ENCODE measurements at places on chromosomes 3 and 15. TPM values are rescaled to one million over a fixed set of nuclear protein-coding genes. Genes with fewer than 3 reads are reported as not detected.

Gene CADM2
- 3.7 TPM for total RNA-seq

Gene ARRDC4
- total RNA-seq, result 2.1 TPM

Gene LINGO1
- total RNA-seq, result 93.7 TPM

Gene GOLGA8G
- total RNA-seq, result not detected

Gene SLC6A20
- not detected for total RNA-seq

Gene MYLK
- total RNA-seq, result 4.1 TPM

Gene CDAN1
- 29.5 TPM for total RNA-seq

Gene NPAP1
- total RNA-seq, result not detected

- H3K27ac ChIP-seq, result no peak overlapping the region
- no peaks in the 10 kb centered on the region for H3K27me3 ChIP-seq
- no peak overlapping the region for H3K4me3 ChIP-seq
- no peak for DNase-seq
- no peaks in the 10 kb centered on the region for H3K4me1 ChIP-seq
These were observed 13.7 kb upstream of the ULK4 start for GRCh38 chr3:41975416-41976103.

GRCh38 chr3:50192689-50193141 is 1.3 kb downstream of the GNAT1 start:
- no peak overlapping the region for H3K27ac ChIP-seq
- peak; percentile 63 for DNase-seq
- H3K27me3 ChIP-seq, result peaks cover 15% of the 10 kb centered on the region
- H3K36me3 ChIP-seq, result no peaks in the 10 kb centered on the region
- no peak overlapping the region for H3K4me3 ChIP-seq

DNA sequence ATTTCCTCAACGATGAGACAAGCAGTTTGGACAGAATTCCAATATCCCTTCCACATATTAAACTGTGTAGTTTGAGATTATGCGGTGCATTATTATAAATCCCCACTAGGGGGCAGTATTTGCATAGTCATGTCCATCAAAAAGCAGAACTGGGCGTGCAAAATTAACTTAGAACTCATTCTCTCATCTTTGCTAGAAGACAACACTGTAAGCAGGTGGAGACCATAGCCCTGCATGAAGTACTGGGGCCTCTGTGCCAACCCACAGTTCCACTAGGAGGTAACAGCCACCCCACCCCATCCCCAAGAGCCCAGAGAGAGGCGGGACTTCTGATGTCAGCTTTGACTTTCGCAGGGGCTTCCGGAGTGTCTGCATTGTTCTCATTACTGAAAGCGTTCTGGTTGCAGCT is 106.6 kb upstream of the TMC3 start:
- no peaks in the 10 kb centered on the region for H3K27me3 ChIP-seq
- no peak overlapping the region for H3K4me3 ChIP-seq
- no peaks in the 10 kb centered on the region for H3K36me3 ChIP-seq
- no peaks in the 10 kb centered on the region for H3K4me1 ChIP-seq

DNA sequence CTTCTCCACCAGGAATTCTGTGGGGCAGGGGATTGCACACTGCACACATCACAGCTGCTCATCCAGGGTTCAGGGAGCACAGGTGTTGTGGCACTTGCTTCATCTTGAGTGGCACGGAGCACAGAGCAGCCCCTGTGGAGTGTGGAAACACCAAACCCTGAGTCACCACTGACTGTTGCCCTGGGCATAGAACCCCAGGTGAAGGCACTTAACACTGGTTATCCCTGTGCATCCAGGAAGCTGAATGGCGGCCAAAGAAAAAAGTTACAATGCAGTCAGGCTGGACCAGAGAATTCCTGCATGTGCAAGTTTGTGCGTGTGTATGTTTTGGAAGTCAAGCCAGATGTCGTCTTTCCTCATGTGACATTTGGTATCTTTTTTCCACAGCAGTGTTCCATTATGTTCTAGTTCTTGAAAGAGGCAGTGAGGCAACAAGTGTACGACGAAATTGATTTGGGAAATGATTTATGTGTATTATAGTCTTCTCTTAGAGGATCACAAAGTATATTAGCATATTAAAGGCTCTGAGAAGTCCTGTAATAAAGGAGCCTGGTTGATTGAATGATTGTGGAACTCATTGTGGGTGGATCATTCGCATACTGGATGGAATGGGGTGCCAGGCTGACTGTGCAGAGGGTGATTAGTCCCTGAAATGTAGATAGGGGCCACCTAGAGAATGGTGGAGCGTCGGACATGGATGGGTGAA is 292.3 kb downstream of the TLE3 start:
- no peak overlapping the region for H3K27ac ChIP-seq
- H3K36me3 ChIP-seq, result no peaks in the 10 kb centered on the region
- no peak overlapping the region for H3K4me3 ChIP-seq
- peaks cover 5% of the 10 kb centered on the region for H3K27me3 ChIP-seq
- DNase-seq, result no peak
- H3K4me1 ChIP-seq, result no peaks in the 10 kb centered on the region

DNA sequence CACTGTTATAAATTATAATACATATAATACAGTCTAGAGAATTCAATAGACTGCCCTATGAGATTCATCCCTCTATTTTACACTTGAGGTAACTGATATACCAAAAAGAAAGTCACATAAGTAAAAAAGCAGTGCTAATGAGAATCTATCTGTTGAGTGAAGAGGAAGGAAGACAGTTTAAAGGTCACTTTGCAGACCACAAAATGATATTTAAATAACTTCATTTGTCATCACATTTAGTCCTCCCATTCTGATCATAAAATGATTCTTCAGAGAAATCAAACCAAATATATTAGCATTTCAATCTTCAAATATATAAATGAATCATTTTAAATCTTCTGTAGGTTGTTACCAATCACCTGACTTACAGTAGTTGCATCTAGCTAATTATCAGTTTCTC is 60.5 kb upstream of the CCDC50 start:
- H3K4me3 ChIP-seq, result no peak overlapping the region
- DNase-seq, result no peak
- H3K4me1 ChIP-seq, result no peaks in the 10 kb centered on the region
- no peaks in the 10 kb centered on the region for H3K27me3 ChIP-seq

DNA sequence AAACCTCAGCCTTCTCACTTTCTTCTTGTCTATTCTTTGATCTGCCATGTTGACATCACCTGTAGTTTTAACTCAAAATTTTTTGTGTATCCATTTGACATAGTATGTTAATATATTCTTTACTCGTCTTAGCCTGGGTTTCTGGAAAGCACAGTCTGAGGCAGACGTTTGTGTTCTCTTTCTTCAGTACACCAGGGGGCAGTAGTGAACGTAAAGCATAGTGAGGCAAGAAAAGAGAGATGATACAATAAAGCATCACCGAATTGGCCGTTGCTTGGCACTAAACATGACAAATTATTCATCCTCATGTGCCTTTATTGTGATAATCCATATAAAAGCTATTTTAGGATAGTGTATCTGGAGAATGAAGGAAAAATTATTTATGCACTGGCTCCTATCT is 141.0 kb upstream of the MYRIP start:
- H3K4me1 ChIP-seq, result no peaks in the 10 kb centered on the region
- H3K36me3 ChIP-seq, result no peaks in the 10 kb centered on the region
- no peaks in the 10 kb centered on the region for H3K27me3 ChIP-seq
- peak; percentile 56 for DNase-seq

DNA sequence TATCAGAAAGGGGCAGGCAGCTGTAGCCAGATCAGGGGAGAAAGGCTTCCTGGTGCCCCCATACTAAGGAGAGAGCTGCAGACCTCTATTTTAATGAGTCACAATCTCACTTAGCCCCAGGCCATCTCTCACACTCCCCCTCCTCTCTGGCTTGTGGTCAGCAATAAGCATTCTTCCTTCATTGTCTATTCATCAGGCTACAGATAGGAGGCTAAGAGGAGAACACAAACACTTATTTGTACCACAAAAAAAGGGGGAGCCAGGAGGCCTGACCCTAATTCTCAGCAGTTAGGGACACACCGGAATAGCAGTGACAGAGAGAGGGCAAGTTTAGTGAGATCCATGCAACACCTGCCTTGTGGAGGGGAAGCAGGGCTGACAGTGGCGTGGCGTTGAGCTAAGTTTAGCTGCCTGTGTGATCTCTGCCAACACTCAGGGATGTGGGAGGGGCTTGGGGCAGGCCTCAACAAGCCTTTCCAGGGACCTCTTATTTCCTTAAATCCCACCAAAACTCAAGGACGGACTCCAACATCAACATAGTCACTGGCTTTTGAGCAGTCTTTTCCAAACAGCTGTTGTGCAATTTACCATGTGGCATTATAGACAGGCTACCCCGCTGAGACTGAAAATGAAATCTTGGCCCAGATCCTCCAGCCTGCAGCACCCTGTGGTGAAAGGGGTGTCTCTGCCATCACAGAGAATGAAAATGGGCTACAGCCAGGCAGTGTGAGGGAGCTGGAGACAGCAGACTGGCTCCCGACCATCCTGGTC is 191.9 kb upstream of the TSC22D2 start:
- no peaks in the 10 kb centered on the region for H3K27me3 ChIP-seq
- H3K36me3 ChIP-seq, result no peaks in the 10 kb centered on the region
- peak; percentile 94 for DNase-seq
- no peak overlapping the region for H3K4me3 ChIP-seq
- peaks cover 30% of the 10 kb centered on the region for H3K4me1 ChIP-seq

DNA sequence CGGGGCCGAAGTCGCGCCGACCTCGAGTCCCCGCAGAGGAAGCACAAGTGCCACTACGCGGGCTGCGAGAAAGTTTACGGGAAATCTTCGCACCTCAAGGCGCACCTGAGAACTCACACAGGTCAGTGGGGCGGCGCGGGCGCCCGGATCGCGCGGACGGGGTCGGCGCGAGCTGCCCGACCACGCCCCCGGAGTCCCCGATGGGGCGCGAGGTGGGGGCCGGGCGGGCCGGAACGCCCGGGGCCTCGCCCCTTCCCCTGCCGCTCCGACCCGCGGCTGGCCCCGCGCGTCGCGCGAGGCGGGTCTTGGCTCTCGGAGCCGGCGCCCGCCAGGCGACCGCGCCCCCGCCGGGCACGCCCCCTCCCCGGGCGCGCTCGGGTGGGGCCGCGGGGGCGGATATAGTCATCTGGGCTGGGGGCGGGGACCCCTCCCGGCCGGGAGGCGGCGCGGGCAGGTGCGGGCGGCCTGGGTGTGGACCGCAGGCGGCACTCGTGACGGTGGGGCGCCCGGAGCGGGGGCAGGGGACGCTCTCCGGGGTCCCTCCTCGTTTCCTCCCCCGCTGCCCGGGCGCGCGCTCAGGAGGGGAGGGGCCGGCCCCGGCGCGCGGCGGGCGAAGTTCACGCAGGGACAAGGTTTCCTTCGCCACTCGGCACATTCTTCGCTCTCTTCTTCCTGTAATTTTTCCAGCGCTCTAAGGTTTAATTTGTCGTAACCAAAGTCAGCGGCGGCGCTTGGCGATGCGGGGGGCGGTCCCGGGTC is 1.2 kb downstream of the KLF13 start:
- no peaks in the 10 kb centered on the region for H3K27me3 ChIP-seq
- H3K27ac ChIP-seq, result peak overlapping the region; percentile 83
- peak overlapping the region; percentile 93 for H3K4me3 ChIP-seq
- H3K36me3 ChIP-seq, result no peaks in the 10 kb centered on the region

GRCh38 chr3:184486614-184487013 is 75.0 kb upstream of the EPHB3 start:
- DNase-seq, result peak; percentile 21
- no peak overlapping the region for H3K4me3 ChIP-seq
- no peaks in the 10 kb centered on the region for H3K4me1 ChIP-seq
- H3K36me3 ChIP-seq, result no peaks in the 10 kb centered on the region
- H3K27ac ChIP-seq, result no peak overlapping the region

DNA sequence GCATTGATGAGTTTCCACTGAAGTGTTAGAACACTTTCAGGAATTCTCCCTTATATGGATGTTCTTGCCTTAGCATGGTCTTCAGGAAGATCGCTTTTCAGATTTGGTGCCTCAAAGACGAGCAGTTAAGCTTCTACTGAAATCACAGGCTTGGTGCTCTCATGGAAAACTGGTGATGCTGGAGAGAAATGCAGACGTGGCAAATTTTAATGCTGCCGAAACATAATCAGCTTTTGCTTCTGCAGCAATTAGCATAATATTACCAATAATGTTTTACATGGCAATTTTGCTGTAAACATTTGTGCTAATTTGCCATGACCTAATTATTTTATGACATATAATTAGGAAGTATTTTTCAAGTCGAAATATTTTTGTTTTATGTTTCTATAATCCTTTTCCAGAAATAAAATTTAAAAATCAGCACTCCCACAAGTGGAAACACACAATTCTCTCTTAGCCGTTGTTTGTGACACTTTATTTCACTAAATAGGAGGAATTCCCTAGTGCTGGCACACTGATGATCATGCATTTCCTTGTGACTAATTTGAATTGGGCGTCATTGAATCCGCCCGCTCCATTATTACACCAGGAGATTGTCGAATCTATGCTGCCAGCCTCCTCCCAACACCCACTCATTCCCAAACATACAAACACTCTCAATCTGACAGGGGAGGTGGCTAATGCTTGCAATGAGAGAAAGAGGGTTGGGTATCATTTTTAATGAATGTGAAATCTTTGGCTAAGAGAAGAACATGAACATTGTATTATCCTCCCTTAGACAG is 506.8 kb upstream of the PPP2R3A start:
- H3K27ac ChIP-seq, result no peak overlapping the region
- peaks cover 58% of the 10 kb centered on the region for H3K27me3 ChIP-seq
- no peak for DNase-seq
- no peaks in the 10 kb centered on the region for H3K36me3 ChIP-seq

DNA sequence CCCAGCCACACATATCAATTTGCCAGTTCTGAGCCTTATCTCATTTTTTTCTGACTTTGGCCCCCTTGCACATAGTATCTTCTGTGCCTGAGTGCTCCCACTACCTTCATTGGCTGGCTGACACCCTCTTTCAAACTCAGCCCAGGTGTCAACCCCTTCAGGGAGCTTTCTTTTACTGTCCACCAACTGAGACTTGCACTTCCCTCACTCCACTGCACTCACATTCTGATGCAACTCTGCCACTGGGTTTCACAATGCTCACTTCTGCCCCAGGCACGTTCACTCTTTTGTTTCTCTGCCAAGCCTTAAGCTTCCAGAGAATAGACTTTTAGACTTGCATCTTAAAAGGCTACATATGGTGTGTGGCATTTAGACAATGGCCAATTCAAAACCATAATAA is 101.5 kb upstream of the CBLB start:
- no peak overlapping the region for H3K4me3 ChIP-seq
- no peaks in the 10 kb centered on the region for H3K27me3 ChIP-seq
- no peaks in the 10 kb centered on the region for H3K36me3 ChIP-seq
- H3K27ac ChIP-seq, result peak overlapping the region; percentile 52

GRCh38 chr15:100836501-100836900 is 43.1 kb upstream of the ALDH1A3 start:
- H3K27me3 ChIP-seq, result no peaks in the 10 kb centered on the region
- H3K4me3 ChIP-seq, result no peak overlapping the region
- no peaks in the 10 kb centered on the region for H3K4me1 ChIP-seq
- DNase-seq, result no peak

Data from A673 (cell line).